Body of pancreas (tissue), 4 donors: ENCODE measurements at places on chromosomes 7 and 10.

- no peak overlapping the region for H3K27ac ChIP-seq
- no peaks in the 10 kb centered on the region for H3K4me1 ChIP-seq
- no peak overlapping the region for H3K4me3 ChIP-seq
- H3K36me3 ChIP-seq = no peaks in the 10 kb centered on the region
- no peak for DNase-seq
Observed at GRCh38 chr7:80415522-80415921, 96.3 kb downstream of the GNAT3 start.

DNA sequence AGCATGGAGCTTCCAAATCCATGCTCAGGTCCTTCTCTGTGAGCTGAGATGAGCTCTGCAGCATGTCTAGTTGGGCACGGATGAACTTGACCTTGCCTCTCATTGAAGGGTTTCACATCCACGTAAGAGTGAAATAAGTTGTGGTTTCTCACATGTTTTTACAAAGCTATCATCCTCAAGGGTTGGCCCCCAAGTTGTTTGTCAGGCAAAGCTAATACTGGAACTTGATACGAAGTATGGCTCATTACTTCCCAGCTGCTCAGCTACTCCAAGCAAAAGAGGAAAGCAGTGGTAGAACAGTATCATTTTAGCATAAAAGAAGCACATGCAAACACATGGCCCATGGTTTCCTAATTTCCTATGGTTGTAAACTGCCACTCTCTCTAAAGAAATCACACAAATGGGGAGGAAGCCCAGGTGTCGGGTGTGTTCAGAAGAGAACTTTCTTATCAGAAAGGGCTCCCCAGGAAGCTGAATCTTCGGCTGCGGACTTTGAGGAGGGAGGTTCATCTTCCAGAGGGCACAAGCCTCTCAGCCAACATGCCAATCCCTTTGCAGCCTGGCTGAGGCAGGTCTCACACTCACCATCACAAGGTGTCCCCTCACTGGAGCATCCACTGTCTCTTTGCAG is 45.3 kb downstream of the PDLIM1 start:
- no peaks in the 10 kb centered on the region for H3K27me3 ChIP-seq
- no peak overlapping the region for H3K4me3 ChIP-seq
- H3K36me3 ChIP-seq = peaks cover 10% of the 10 kb centered on the region
- peaks cover 17% of the 10 kb centered on the region for H3K4me1 ChIP-seq
- H3K27ac ChIP-seq = no peak overlapping the region
- DNase-seq = no peak

DNA sequence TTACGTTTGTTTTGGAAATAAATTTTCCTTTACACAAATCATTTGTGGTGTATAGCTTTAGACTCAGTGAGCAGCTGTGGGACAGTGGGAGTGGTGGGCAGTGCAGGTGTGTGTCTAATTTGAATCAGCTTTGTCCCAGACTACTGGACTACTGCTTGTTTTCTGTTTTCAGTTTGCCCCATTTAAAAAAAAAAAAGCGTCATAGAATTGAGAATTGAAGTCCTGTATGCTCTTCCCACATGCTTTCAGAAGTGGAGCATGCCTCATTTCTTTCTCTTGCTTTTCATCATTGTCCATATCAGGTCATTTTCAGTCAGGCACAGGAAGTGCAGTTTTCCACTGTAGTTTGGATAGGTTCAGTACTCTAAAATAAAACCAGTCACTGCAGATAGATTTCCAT is 66.1 kb downstream of the SHH start:
- H3K27me3 ChIP-seq = no peaks in the 10 kb centered on the region
- H3K4me3 ChIP-seq = no peak overlapping the region
- peaks cover 14% of the 10 kb centered on the region for H3K36me3 ChIP-seq
- no peak for DNase-seq

- no peak overlapping the region for H3K27ac ChIP-seq
- no peaks in the 10 kb centered on the region for H3K27me3 ChIP-seq
- no peaks in the 10 kb centered on the region for H3K36me3 ChIP-seq
- no peak overlapping the region for H3K4me3 ChIP-seq
Observed at GRCh38 chr7:95092324-95092723, 184.9 kb downstream of the PPP1R9A start.

DNA sequence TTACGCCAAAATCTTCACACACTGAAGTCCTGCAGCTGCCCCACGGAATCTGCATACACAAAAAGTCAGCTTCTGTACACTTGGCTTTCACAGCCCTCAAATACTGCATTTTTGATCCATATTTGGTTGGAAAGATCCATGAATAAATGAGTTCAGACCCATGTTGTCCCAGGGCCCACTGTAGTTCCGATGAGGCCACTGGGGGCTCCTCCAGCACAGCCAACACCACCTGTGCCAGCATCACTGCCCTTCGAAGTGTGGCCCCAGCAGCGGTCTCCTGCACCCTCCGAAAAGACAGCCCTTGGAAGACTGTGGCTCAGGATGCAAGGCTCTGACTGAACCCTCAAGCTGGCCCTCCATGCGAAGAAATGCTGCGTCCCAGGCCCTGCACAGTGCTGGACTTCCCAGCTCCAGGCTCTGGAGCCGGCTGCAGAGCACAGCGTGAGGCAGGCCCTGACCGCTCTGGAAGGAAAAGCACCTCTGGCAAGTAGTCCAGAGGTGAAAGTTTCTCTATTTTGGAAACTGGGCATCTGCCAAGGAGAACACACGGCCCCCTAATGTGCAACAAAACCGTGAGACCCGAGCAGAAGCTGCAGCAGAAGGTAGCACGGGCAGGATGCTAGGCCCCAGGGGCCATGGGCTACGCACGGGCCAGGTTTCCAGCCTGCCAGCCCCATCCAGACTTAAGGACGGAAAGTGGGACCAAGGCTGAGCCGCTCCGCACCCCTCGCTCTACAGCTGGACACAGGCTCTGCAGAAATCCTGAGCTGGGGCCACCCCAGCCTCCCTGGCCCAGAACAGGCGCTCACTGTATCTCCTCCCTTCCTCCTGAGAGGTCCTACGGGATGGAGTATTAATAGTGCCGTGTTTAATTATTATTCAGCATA is 62.6 kb downstream of the PTPRN2 start:
- H3K4me3 ChIP-seq = no peak overlapping the region
- DNase-seq = no peak
- H3K36me3 ChIP-seq = no peaks in the 10 kb centered on the region
- H3K4me1 ChIP-seq = peaks cover 8% of the 10 kb centered on the region
- no peaks in the 10 kb centered on the region for H3K27me3 ChIP-seq
- H3K27ac ChIP-seq = no peak overlapping the region

DNA sequence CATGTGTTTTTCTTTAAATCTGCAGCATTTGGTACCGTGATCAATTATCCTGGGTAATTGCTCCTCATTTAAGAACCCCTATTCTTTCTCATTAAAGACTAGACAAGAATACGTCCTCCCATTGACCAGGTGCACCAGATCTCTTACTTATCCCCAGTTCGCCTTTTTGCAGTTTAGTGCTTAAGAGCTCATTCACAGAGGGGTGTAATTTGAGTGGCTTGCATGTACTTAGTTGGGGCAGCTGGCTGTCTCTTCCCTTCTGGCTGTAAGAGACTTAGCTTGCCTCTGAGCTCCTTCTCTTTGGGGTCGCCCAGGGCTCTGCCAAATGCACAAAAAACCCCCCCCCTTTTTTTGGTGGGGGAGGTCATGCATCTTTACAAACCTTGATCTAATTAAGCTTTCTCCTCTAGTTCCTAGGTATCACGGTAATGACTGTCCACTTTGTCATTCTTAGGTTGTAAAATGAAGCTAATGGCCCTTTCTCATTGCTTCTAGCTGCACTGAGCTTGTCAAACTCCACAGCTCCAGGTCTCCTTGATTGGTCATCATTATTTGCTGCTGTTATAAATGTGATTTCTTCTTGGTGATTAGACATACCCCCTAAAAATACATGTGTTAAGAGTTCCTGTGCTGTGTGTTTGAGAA is 26.3 kb downstream of the GAD2 start:
- H3K27me3 ChIP-seq = no peaks in the 10 kb centered on the region
- H3K27ac ChIP-seq = no peak overlapping the region
- no peak overlapping the region for H3K4me3 ChIP-seq
- no peak for DNase-seq
- H3K4me1 ChIP-seq = no peaks in the 10 kb centered on the region

- H3K4me1 ChIP-seq = no peaks in the 10 kb centered on the region
- H3K4me3 ChIP-seq = no peak overlapping the region
- H3K36me3 ChIP-seq = no peaks in the 10 kb centered on the region
Observed at GRCh38 chr7:138072726-138073125, 3.5 kb upstream of the AKR1D1 start.

GRCh38 chr10:130959752-130960195 is 351.7 kb downstream of the TCERG1L start:
- DNase-seq = no peak
- no peaks in the 10 kb centered on the region for H3K4me1 ChIP-seq
- no peak overlapping the region for H3K27ac ChIP-seq
- H3K27me3 ChIP-seq = no peaks in the 10 kb centered on the region
- H3K4me3 ChIP-seq = no peak overlapping the region

GRCh38 chr10:11264296-11265048 is 246.8 kb downstream of the CELF2 start:
- peaks cover 8% of the 10 kb centered on the region for H3K4me1 ChIP-seq
- DNase-seq = no peak
- no peak overlapping the region for H3K4me3 ChIP-seq
- no peak overlapping the region for H3K27ac ChIP-seq
- no peaks in the 10 kb centered on the region for H3K27me3 ChIP-seq
- no peaks in the 10 kb centered on the region for H3K36me3 ChIP-seq

GRCh38 chr7:129427526-129428045 is 6.6 kb upstream of the STRIP2 start:
- no peaks in the 10 kb centered on the region for H3K27me3 ChIP-seq
- H3K36me3 ChIP-seq = peaks cover 6% of the 10 kb centered on the region
- H3K27ac ChIP-seq = no peak overlapping the region
- H3K4me1 ChIP-seq = no peaks in the 10 kb centered on the region
- no peak overlapping the region for H3K4me3 ChIP-seq
- DNase-seq = no peak

- DNase-seq = no peak
- no peaks in the 10 kb centered on the region for H3K27me3 ChIP-seq
- H3K27ac ChIP-seq = no peak overlapping the region
- no peaks in the 10 kb centered on the region for H3K36me3 ChIP-seq
- no peak overlapping the region for H3K4me3 ChIP-seq
Observed at GRCh38 chr10:642186-642890, 47.1 kb downstream of the DIP2C start.

DNA sequence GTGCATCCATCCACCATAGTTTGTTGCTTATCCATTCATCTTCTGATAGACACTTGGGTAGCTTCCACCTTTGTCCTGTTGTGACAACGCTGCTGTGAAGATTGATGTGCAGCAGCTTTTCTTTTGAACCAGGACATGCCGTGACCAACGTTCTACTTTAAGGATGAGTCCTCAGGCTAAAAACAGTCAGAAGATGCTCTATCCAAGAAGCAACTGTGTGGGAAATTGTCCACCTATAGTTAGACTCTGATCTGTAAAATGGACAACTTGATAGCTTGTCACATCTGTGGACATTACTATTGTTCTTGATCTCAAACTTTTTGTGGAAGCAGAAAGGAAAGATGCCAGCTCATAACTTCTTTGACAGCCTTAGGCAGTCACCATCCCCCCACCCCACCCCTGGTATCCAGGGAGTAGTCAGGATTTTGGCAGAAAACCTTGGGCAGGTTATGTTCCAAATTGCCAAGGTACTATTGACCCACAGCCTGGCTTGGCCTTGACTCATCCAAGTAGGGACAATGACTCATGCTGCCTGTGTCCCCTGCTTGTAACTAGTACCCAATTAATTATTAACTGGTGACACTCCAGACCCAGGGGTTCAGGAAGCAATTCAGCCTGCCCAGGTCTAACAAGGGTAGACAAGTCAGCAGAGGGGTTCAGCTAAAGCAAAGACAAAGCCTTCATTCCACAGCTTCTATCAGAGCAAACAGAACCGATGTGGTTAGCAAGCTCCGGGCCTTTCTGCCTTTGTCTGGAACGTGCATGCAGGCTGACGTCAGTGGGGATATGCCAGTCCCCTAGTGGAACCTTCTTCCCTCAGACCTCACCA is 99.6 kb upstream of the ANLN start:
- peaks cover 74% of the 10 kb centered on the region for H3K4me1 ChIP-seq
- H3K36me3 ChIP-seq = no peaks in the 10 kb centered on the region
- no peak overlapping the region for H3K4me3 ChIP-seq
- peak overlapping the region; percentile 89 for H3K27ac ChIP-seq

- H3K4me3 ChIP-seq = no peak overlapping the region
- no peaks in the 10 kb centered on the region for H3K27me3 ChIP-seq
- H3K4me1 ChIP-seq = no peaks in the 10 kb centered on the region
- no peak for DNase-seq
- no peaks in the 10 kb centered on the region for H3K36me3 ChIP-seq
Observed at GRCh38 chr7:72278550-72278949, 133.6 kb downstream of the CALN1 start.

DNA sequence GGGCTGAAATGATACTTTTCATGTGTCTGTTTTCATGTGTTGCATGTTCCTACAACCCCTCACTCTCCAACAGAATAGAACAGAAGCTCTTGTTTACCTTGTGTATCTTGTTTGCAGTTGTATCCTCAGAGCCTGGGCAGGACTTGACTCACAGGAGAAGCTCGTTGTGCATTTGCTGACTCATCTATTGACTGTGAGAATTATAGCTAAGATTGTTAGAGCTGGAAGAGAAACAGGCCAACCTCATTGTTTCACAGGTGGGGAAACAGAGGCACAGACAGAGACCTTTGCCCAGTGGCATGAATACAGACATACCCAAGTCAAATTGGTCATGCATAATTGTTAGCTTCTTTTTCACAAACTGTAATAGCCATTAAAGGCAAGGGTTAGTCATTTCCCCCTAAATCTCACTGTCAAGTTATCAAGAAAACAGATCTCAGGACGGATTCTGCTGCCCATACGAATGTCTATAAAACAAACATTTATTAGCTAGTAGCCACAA is 4.6 kb upstream of the TSPAN15 start:
- no peak overlapping the region for H3K27ac ChIP-seq
- H3K27me3 ChIP-seq = no peaks in the 10 kb centered on the region
- no peaks in the 10 kb centered on the region for H3K36me3 ChIP-seq
- no peak for DNase-seq
- no peak overlapping the region for H3K4me3 ChIP-seq
- peaks cover 30% of the 10 kb centered on the region for H3K4me1 ChIP-seq

DNA sequence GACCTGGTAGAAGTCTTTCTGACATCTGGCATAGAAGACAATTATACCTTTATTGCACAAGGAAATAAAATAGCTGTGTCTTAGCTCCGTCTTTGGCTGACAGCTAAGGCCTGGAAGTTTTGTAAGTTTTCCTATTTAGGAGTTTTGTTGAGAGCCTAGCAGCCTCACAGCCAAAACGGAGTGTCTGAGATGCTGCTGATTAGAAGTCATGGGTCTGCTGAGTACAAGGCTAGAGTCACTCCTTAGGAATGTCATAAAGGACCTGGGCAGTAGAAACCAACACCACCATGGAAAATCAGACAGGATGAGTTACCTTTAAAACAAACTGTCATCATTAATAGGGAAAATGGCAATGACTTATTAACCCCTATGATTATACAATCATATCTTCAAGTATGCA is 442.5 kb downstream of the KCNMA1 start:
- peaks cover 13% of the 10 kb centered on the region for H3K4me1 ChIP-seq
- DNase-seq = no peak
- no peak overlapping the region for H3K27ac ChIP-seq
- no peak overlapping the region for H3K4me3 ChIP-seq
